Stimulated activated CD4-positive, alpha-beta T cell treated with anti-CD3 and anti-CD28 coated beads, Interleukin-4, amount 100 ng/mL, for 24 hours (primary cell): ENCODE measurements at places on chromosomes 1 and 21.
A peak's percentile ranks its signal among the peaks of the same experiment; 100 is the strongest.

- DNase-seq, result no peak
These were observed 54.6 kb upstream of the BOLA1 start for GRCh38 chr1:149844650-149845255.

DNA sequence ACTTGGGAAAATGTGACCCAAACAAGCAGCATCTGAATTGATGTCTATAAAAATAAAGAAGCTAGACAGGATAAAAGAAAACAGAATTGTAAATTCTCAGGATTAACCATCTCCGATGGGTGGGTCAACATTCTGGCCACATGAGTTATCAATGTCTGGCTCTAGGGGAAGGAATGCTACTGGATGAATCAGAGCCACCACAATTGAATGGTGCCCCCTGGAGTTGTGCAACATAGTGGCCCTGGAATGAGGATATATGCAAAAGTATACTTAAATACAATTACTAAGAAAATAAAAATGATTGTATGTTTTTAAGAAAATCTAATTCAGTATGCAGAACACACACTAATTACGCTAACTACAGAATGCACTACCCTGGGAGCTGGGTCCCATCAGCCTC, 185.6 kb downstream of the TGFBR3 start:
- DNase-seq, result no peak

DNA sequence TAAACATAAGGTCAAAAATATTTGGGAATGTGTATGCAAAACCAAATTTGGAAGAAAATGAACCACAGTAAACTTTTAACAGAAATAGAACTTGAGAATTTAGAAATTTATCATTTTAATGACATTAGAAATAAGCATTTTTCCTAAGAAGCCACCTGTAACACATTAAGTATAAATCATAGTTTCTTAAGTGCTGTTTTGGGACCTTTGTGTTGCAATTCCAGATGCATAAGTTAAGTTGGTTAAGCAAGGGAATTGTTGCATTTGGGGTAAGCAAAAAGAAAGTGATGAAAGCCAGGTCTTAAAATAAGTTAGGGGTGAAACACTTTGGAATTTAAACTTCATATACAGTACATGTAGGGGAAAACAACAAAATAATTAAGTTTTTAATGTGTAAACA, 49.8 kb downstream of the CDKN2C start:
- no peak for DNase-seq

- DNase-seq, result no peak
These were observed 12.4 kb upstream of the LRIF1 start for GRCh38 chr1:110976089-110976488.

DNA sequence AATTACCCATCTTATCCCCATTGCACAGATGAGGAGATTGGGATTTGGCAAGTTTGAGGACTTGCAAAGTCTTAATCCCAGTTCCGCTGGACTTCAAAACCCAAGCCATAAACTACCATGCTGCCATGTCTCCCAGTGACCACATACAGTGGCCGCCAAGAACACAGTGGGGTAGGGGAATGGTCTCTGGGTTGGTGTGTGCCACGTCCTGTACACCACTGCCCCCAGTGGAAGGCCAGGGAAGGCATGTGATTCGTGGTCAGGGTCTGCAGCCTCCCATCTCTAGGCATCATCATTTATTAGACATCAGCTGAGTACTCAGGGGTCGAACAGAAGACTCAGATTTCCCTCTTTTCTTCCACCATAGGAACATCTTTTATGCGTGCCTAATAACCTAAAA, 76.0 kb downstream of the MAN1C1 start:
- DNase-seq, result no peak

GRCh38 chr1:89519779-89520358, 4.8 kb upstream of the LRRC8B start:
- DNase-seq, result peak; percentile 57

- no peak for DNase-seq
These were observed 150.1 kb downstream of the DISC1 start for GRCh38 chr1:231776757-231777062.

GRCh38 chr1:42931911-42932422, 26.7 kb downstream of the SLC2A1 start:
- DNase-seq, result peak; percentile 74

GRCh38 chr1:63127376-63127775, 195.0 kb upstream of the FOXD3 start:
- DNase-seq, result no peak

DNA sequence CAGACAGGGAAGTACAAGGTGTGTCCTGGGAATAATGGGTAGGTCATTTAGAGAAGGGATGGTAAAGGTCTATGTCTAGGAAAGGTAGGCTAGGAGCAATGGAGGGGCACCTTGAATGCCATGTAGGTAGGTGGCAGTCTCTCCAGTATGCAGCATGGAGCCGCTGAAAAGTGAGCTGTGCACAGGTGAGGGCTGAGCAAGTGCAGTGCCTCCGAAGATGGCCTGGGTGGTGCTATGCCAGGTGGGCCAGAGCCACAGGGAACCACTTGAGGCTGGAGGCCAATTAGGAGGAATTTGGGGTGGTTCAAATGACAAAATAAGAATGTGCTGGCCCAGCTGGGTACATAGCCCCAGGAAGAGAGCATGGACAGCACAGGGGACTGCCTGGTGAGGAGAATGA, 25.0 kb downstream of the RNU5D-1 start:
- no peak for DNase-seq

- DNase-seq, result peak; percentile 45
These were observed 18.2 kb upstream of the MSTO1 start for GRCh38 chr1:155591770-155592169.

- DNase-seq, result no peak
These were observed 56.7 kb downstream of the RIPK4 start for GRCh38 chr21:41709965-41710822.

GRCh38 chr1:111541721-111542120, 38.3 kb upstream of the ADORA3 start:
- DNase-seq, result no peak

GRCh38 chr1:223189903-223190724, 47.1 kb upstream of the TLR5 start:
- peak; percentile 77 for DNase-seq

- DNase-seq, result no peak
These were observed 180.1 kb downstream of the CAMTA1 start for GRCh38 chr1:6965083-6965934.

GRCh38 chr1:48903291-48903690, 126.6 kb upstream of the BEND5 start:
- no peak for DNase-seq

DNA sequence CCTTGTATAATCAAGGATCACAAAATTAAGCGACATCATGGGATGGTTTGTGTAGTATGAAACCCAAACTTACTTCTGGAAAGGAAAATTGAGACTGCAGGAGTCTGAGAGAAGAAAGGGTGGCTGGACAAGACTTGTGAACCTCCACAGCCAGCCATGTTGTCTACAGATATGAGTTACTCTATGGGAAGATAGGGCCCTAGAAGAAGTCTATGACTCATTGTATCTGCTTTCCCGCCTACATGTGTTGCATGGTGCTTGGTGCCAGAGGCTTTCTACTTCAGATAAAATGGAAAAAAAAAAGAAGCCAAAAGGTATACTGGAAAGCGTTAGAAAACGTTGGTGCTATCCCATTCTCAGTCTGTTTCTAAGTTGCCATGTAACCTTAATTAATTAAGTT, 18.7 kb upstream of the OR6N2 start:
- DNase-seq, result peak; percentile 18

- no peak for DNase-seq
These were observed 35.1 kb downstream of the ZNF281 start for GRCh38 chr1:200374569-200375295.

DNA sequence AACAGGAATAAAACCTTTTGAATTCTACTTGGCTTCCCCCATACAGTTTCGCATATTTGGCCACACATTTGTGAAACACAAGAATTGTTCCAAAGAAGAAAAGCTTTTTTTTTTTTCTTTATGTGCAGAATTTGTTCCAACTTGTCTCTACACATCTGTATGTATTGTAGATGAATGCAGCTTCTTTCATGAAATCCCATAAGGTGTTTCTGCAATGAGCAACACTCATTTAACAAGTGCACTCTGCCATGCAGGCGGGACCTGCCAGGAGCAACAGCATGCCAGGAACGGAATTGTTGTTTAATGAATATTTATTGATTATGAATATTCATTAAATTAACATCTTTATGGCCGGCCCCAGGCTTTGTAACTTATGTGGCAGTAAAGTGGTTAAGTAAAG, 1075.0 kb downstream of the TTLL7 start:
- no peak for DNase-seq

GRCh38 chr1:39295901-39296300, 91.4 kb downstream of the MACF1 start:
- no peak for DNase-seq

DNA sequence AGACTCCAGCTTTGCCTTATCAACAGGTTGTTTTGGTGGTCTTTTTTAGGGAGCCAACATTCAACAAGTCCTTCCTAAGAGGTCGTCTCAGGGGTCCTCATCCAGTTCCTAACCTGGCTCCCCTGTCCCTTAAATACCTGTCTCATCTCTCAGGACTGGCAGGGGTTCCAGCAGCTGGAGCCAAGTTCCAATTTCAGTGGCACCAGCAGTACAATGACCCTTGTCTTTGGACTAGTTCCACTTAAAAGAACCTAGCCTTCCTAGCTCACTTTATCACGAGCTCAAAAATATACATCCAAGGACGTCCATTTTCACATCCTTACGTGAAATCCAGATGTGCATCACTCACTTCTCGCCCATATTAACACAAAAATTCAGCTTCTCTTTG, 18.7 kb upstream of the TRAF3IP3 start:
- no peak for DNase-seq

GRCh38 chr1:224745924-224746323, 129.8 kb downstream of the CNIH3 start:
- no peak for DNase-seq

DNA sequence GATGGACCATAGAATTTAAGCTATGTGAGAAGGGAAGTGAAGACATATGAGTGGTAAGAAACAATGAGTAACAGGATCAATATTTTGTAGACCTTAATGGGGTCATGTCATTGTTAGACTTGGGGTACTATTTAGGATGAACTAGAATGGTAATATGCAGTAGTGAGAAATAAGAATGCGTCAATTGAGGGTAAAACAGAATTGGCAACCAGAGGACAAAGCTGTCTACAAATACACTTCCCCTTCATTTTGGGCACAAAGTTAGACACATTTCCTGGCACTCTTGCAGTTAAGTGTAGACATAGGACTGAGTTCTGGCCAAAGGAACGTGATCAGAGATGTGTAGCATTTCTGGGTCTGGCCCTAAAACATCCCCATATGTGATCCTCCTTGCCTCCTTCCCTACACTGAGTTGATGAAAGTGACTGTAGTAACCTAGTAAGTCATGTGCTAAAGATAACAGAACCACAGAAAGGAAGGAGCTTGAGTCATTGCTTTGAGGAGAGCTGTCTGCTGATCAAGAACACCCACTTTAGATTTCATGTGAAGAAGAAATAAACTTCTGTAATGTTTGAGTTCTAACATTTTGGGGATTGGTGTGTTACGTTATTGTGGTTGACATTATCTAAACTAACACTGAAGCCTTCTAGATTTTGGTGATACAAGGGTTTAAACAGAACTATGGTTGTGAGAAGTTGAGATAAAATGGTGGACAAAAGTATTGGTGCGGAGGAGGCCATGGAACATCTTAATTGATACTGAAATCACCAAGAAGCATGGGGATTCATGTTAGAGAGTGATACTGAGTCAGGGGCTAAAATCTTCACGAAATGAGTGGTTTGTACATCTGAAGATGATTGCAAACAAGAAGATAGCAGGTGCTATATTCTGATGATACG, 41.7 kb downstream of the CD55 start:
- peak; percentile 44 for DNase-seq

GRCh38 chr1:38283696-38284470, 237.3 kb upstream of the POU3F1 start:
- no peak for DNase-seq

DNA sequence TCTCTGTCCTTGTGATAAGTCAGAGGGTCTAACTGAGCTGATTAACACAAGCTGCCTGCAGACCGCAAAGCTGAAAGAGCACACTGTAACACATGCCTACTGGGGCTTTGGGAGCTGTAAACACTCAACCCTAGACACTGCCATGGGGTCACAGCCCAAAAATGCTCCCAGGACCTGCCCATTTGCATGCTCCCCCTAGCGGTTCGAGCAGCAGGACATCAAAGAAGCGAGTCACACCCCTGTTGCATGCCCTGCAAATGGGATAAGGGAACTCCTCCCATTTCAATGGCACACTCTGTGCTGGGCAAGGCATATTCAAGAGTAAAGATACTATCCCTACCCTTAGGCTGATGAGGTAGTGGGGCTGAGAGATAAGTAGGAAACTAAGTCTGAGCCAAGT, 22.8 kb downstream of the LCE3E start:
- DNase-seq, result no peak

DNA sequence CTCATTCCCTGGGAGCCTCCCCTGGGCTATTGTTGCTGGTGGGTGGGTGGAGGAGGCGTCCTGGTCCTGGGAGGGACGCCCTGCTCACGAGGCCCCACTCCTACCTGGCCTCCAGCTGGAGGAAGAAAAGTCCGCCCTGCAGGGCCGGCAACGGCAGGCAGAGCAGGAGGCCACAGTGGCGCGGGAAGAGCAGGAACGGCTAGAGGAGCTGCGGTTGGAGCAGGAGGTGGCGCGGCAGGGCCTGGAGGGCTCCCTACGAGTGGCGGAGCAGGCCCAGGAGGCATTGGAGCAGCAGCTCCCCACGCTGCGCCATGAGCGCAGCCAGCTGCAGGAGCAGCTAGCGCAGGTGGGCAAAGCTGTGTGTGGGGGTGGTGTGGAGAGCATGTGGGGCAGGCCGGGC, 24.9 kb downstream of the CROCC start:
- no peak for DNase-seq

DNA sequence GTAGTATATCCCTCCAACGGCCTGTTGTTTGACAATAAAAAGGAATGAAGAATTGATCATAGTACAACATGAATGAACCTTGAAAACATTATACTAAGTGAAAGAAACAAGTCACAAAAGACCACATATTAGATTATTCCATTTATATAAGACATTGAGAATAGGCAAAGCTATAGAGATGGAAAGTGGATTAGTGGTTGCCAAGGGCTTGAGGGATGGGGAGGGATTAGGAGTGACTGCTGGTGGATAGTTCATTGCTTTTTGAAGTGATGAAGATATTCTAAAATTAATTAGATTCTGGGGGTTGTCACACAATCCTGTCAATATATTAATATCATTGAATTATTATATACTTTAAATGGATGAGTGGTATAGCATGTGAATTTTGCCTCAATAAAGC, 142.5 kb upstream of the DPT start:
- no peak for DNase-seq

DNA sequence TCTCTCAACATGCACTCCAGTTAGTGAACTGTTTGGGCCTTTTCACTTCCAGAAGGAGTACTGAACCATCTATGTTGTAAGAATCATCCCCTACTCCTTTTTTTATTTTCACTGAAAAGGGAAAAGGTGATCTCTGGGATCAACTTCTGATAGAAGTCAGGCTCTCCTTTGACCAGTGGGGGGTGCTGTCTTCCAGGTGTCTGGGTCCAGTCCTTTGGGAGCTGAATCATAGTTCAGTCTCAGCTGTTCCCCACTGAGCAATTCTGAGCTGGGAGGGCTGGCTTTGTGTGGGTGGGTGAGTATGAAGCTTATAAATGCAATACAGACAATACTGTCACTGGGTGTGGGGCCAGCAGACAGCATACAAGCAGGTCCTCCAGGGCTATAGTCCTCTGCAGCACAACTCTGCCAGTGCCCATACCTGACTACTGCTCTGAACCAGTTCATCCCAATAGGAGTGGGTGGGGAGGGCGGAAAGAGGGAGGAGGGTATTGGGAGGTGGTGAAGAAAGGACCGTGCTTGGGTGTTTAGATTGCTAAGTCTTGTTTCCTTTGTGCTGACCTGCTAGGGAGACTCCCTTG, 12.5 kb upstream of the SARS1 start:
- DNase-seq, result peak; percentile 85

- DNase-seq, result no peak
These were observed 94.9 kb downstream of the RIPK4 start for GRCh38 chr21:41671859-41672542.
